ENCODE measurements at places on chromosomes 2 and 18.

GRCh38 chr2:166239548-166239947 lies 111.7 kb upstream of the SCN1A start:
- no peak for DNase-seq

DNA sequence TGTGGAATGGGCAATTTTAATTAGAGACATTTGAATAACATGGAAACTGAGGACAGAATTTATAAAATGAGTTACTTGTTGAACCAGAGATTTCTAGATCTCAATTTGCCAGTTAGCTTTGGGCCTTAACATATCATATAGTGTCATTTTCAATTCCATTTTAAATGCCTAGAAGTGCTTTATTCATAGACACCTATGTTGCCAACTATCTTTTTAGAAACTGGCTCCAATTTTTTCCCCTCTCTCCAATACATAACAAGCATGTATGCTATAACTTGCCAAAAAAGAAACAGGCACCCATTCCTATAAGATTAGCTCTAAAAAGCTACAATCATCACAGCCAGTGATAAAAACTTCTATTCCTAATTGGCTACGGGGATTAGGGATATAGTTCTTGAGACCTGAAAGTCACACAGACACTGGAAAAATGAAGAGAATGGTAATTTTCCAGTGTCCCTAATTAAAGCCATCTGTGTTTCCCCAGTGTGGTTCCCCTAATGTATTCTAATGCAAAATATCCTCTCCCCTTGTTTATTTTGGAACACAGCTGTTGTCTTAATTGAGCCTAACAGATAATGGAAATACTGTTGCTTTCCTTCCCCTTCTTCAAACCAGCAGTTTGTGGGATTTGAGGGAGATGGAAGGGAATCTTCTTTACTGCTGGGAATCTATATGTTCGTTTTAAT lies 205.5 kb upstream of the FSHR start:
- DNase-seq = no peak

GRCh38 chr18:5969355-5969988 lies 74.2 kb upstream of the TMEM200C start:
- no peak for DNase-seq

- no peak for DNase-seq
These were observed 9.5 kb upstream of the CNNM3 start for GRCh38 chr2:96806468-96807126.

DNA sequence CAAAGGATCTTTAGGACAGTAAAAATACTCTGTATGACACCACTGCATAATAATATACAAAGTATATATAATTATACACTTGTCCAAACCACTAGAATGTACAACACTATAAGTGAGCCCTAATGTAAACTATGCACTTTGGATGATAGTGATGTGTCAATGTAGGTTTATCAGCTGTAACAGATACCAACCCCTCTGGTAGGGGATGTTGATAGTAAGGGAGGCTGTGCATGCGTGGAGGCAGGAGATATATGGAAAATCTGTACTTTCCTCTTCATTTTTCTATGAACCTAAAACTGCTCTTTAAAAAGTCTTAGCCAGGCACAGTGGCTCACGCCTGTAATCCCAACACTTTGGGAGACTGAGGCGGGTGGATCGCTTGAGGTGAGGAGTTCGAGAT lies 37.5 kb upstream of the SP3 start:
- DNase-seq = no peak

DNA sequence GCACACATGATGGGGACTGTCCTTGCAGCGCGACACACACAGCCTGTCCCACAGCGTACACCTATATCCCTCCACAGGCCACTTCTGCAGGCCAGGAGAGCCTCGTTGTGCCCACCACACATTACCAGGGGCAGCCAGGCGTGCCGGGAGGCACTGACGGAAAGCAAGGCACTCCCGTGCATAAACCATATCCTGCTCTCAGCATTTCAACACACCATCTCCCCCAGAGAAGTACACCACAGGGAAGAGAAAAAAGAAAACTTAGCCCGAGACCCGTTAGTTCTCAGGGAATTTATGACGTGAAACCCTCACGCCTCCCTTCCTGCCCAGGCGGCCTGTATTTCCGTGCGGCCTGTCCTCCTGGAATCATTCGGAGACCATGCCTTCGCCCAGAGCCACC lies 24.6 kb upstream of the SALL3 start:
- no peak for DNase-seq

DNA sequence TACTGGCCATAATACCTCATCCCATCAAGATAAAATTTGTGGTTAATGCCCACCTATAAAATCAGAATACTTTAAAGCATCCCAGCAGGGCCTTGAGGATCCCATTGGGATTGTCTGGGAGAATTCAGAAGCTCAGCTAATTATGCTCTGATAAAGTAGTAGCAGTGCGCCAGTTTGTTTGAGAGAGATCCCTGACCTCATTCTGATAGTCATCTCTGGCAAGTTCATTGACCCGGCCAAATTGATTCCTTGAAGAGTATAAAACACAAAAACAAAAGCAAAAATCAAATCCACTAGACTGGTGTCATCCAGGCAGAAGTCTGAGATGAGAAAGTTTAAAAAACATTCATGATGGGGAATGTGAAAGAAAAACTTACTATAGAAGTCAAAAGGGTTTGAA lies 14.1 kb downstream of the ABCG5 start:
- DNase-seq = no peak

GRCh38 chr2:221200184-221200839 lies 371.8 kb downstream of the EPHA4 start:
- DNase-seq = no peak

DNA sequence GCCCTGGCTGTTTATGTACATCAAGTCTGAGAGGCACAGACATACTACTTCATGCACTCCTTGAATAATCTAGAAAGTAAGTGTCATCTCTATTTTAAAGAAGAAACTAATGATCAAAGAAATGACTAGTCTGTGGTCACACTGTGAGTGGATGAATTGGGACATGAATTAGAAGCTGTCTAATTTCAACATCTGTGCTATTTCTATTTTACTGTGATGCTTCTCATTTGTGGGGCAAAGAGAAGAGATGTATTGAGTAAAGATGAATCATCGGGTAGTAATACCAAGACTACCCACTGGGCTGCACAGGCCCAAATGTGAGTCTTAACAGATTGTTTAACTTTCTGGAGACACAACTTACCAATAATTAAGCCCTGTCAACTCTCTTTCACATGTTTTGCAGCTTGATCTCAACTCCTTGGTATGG lies 42.4 kb upstream of the MTIF2 start:
- no peak for DNase-seq

DNA sequence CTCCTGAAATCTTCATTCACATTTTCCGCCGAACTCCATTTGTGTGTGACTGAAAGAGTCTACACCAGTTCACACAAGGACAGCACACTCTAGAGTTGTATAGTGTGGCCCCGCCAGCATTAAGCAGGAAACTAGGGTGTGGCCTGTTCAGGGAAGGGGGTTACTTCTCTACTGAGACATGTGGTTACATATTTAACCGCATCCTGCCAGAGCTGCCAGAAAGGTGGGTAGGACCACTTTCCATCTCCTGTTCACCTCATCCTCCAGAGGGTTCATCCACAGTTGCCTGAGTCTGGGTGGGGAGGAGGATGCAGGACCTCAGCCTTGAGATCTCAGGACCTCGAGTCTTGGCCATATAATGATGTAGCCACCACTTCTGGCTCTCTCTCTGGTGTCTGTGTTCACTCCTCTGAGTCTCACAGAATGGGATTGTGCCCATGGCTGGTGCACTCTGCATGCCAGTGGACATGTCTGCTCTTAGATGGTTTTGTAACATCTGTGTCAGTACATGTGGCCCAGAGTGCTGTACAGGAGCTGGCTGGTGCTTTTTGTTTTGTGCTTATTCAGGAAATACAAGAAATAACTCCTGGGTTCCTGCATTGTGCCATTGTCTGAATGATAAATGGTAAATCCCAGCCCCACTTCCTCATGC lies 7.7 kb upstream of the SP140L start:
- no peak for DNase-seq

GRCh38 chr18:58497845-58498244 lies 131.0 kb downstream of the ALPK2 start:
- DNase-seq = no peak

DNA sequence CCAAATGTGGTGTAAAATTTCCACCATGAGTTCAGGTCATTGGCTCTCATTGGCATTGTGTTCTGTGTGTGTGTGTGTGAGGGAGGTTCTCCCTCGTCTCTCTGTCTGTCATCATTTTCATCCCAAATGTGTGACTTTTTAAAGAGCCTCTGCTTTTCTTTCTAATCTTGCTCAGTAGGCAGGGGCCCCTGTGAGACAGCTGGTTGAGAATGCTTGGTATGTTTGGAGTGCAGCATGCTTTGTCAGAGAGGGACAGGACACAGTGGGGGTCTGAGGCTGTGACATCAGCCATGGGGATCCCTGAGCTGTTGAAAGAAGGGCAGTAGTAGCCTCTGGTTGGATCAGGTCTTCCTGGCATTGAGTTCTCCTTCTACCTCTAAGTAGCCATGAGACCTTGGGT lies 10.6 kb downstream of the PTPRM start:
- peak; percentile 96 for DNase-seq

DNA sequence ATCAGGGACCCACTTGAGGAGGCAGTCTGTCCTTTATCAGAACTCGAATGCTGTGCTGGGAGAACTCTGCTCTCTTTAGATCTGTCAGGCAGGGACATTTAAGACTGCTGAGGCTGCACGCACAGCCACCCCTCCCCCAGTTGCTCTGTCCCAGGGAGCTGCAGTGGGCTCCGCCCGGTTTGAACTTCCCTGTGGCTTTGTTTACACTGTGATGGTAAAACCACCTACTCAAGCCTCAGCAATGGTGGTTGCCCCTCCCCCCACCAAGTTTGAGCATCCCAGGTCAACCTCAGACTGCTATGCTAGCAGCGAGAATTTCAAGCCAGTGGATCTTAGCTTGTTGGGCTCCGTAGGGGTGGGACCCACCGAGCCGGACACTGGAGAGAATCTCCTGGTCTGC lies 11.8 kb upstream of the LHCGR start:
- DNase-seq = peak; percentile 76

- DNase-seq = no peak
These were observed 37.8 kb upstream of the RNF125 start for GRCh38 chr18:31980863-31981262.

DNA sequence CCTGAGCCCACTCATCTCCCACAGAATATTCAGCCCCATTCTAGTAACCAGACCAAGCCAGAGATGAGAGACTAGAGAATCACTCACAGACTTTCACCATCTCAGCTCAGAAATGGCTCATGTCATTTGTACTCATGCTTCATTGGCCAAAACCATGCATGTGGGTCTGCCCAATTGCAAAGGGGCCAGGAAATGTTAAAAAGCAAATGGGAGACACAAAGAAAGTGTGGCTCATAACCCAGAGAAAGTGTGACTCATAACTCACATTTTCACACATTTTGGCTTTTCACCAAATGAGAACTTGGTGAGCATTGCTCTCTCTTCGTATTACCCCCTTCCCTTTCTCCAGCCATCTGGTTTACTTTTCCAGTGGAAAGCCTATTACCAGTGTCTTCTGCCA lies 66.2 kb downstream of the MDH1 start:
- DNase-seq = no peak

DNA sequence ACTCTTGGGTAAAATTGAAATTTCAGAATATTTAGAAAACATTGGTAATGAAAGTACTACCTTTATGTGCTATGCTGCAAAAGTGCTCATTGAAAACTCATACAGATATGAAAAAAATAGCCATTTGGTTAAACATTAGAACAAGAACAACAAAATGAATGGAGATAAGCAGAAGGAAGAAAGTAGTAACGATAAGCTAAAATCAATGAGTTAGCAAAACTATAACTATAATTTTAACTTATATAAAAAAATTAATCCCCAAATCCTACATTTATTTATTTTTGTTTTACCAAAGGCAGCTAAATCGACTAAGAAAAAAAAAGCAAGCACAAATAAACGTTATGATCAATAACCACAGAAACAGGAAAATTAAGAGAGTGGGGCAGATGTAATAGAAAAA lies 99.2 kb downstream of the CERS6 start:
- DNase-seq = no peak

GRCh38 chr2:202771336-202771735 lies 100.2 kb downstream of the ICA1L start:
- DNase-seq = no peak

DNA sequence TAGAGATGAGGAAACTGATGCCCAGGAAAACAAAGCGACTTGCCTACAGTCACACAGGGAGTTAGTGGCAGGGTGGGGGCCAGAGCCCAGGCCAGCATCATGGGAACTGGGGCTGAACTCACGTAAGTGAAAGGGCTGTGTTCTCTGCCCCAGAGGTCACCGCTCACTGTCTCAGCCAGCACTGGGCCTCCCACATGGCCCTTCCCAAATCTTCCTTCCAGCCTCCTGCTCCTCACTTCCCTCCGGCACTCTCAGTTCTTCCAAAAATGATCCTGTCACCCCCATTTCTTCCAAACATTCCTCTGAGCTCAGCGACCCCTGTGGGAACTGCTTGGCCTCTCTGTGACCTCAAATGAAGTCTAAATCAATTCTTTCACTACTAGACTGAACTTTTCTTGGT lies 90.5 kb upstream of the TMEM247 start:
- DNase-seq = peak; percentile 28

DNA sequence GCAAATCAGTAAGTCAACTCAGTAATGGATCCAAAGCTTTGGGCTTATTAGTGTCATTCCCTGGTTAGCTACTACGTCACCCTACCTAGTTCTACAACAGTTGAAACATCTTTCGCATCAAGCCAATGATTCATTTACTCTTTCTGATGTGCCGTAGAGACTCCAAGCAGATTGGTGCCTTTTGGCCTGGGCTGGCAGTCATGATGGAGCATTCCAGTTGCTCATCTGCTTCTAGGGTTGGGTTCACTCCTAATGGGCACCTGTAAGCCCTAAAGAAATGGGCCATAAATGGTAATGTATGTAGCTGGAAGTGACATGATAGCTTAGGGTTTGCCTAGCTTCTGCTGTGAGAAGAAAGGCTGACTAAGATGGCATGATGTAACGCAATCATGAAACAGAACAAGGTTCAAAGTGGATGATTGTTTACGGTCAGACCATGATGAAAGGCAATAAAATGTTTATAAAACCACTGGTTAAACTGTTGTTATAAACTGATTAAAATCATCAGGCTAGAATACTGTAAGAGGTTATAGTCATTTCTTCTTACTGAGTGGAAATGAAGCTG lies 20.4 kb upstream of the CCL20 start:
- DNase-seq = no peak

DNA sequence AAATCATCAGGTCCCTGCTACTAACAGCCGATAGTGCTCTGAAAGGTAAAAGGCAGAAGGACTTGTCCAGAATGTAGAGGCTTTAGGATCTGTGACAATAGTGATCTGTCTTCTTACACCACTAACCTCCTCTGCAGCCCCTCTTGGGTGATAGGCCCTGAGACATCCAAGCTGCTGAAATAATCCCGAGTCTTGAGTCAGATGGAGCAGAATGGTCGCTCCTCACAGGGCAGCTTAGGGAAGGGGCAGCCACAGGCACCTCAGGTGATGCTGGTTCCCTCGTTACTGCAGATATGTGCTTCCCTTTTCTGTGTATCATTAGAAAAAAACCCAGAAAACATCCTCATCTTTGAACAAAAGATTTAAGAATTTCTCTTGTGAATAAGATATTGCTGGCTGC lies 157.1 kb upstream of the DLX2 start:
- no peak for DNase-seq

- DNase-seq = peak; percentile 57
These were observed 86.2 kb downstream of the LYPD1 start for GRCh38 chr2:132583666-132584360.

- DNase-seq = peak; percentile 26
These were observed 249.4 kb downstream of the ALPK2 start for GRCh38 chr18:58379443-58379842.

GRCh38 chr2:8682719-8683667 lies 1.1 kb downstream of the ID2 start:
- peak; percentile 55 for DNase-seq

- DNase-seq = no peak
These were observed 3.3 kb downstream of the RHBDD1 start for GRCh38 chr2:226839161-226839560.

Measured in endodermal cell (in vitro differentiated cells).